ENCODE measurements at places on chromosomes 16 and 17.

DNA sequence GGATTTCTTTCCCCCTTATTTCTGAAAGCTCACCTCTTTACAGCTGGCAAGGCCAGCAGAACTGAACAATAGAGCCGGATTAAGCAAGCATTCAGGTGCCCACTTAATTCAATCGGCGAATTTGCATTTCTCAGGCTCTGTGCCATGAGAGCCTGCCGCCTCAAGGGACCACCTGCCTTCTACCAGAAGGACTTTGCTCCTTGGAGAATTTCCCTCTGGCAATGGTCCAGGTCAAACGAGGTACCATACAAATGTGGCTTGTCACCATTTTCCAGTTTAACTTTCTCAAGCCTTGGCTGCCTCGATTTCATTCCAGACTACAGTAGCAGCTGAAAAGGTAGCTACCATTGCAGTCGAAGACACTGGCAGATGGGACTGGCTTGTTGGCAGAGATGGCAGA lies 534.0 kb downstream of the MAF start:
- no peak for DNase-seq

DNA sequence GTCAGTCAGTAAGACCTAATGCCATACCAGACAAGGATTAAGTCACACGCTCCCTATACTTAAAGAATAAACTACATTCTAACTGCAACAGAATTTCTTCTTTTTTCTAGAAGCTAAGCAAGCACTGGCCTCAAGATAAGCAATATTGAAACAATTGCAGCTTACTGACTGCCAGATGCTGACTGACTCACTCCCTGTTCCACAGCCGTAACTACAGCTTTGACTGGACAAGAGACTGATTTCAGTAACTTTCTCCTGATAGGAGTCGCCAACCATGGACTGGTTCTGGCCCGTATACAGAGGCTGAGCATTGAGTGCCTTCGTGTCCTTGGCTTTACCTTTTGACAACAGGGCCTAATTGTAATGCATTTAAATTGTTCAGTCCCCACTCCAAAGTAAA lies 67.9 kb downstream of the TRIM37 start:
- no peak for DNase-seq

DNA sequence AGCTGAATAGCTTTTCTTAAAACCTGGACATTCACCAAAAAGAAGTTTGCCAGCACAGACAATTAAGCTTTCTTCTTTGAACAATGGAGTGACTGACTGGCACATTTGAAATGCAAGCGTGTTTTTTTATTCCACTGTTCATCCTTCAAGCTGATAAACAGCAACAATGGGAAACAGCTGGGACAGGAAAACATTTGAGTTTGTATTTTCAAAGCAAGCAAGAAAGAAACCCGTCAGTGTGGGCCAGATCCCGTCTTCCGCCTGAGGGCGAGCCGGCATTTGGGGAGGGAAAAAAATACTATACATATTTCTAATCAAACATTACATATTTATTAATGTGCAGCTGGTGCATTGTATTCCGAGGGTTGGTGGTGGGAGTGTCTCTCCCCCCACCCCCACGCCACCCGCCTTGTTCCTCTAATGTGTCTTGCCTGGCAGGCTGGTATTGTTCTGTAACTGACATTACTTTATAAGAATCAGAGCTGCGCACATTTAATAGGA lies 94.3 kb downstream of the CYLD start:
- DNase-seq, result peak; percentile 90

DNA sequence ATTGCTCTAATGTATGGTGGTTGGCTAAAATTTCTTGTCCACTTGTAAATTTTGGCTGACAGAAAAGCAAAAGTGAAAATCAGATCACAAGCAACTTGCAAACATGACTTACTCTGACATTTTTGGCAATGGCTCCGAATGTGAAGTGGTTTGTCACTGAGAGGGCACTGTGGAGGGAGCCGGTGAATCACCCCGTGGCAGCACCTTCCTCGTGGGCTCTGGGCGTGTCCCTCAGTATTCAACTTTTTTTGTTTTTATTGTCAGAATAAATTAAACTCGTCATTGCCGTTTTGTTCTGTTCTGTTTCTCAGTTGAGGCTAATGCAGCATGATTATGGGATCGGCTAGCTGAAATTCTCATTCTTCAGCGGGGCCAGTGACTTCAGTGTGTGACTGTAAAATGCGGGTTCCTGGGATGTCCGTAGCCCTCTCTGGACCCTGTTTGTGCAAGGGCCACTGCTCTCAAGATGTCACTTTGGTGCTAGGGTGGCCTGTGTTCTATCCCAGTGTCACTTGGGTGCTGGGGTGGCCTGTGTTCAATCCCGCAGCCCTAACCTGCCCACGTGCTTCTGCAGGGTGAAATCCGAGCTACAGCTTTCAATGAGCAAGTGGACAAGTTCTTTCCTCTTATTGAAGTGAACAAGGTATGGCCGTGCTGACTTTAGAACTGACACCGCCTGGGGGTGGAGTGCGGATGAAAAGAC lies 48.8 kb downstream of the RPA1 start:
- DNase-seq, result no peak

- no peak for DNase-seq
Observed at GRCh38 chr17:5194346-5194745, 2.7 kb upstream of the ZNF594 start.

DNA sequence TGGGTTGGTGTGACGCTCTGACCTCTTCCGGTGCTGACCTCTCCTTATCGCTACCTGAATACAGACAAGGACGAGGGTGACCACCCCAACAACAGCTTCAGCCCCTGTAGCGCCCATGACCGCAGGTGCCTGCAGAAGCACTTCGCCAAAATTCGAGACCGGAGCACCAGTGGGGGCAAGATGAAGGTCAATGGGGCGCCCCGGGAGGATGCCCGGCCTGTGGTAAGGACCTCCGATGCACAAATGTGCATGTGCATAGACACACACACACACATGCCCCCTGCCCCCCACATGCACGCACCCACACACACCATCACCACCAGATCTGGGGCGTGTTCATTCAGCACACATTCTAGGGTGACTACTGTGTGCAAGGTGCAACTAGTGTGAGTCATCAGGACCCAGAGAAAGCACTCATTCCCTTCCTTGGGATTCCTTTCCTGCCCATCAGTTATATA lies 9.7 kb downstream of the IGFBP4 start:
- DNase-seq, result no peak

GRCh38 chr17:78366109-78366848 lies 6.4 kb upstream of the SOCS3 start:
- no peak for DNase-seq

- DNase-seq, result no peak
Observed at GRCh38 chr17:40545660-40546059, 19.6 kb downstream of the CCR7 start.

- no peak for DNase-seq
Observed at GRCh38 chr16:12126091-12126806, 149.7 kb downstream of the SNX29 start.

DNA sequence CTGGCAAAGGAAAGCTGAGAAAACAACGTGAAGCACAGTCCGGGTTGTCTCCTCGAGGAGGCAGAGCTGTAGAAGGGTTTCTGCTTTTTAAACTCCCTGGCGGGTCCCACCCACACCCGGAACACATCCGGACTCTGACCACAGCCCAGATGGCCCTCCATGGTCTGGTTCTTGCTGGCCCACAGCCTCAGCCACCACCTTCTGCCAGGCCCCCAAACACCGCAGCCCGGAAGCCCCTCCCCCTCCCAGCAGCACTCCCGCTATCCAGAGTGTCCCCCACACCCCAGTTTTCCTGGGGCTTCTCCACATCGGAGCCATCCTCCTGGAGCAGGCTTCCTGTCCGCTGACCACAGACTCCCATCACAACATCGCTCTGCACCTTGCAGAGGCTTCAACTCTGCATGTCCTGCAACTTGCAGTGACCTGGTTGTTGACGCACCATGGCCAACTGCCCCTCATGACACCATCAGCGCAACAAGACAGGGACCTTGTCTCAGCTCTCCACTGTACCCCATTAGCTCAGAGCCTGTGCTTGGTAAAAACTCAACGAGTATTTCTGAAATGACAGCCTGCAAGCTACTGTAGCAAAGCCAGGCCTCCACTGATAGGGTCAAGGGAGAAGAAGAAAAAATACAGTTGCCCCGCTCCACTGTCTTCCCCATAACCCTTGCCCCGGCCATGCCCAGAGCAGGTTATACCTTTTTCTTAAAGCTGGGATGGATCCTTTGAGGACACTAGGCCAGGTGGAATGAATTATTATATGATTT lies 129.8 kb downstream of the C16orf78 start:
- no peak for DNase-seq

- DNase-seq, result no peak
Observed at GRCh38 chr16:85629326-85629725, 16.2 kb downstream of the GSE1 start.

DNA sequence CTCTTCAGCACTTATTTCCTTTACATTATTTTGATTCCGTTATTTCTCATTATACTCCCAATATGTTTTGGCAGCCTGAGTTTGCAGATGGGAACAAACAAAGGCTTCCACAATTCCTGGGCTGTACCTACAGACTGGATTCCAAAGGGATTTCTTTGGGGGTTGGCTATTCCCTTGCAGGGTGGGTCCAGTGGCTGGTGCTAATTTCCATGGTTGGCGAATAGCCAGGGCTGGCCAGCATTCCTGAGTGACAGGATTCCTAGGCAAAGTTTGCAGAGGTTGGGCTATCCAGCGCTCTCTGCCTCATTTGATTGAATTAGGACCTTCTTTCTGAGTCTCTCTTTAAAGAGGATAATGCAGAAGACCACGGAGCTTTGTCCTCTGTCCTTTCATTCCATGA lies 207.4 kb downstream of the MAF start:
- DNase-seq, result no peak

GRCh38 chr17:47831934-47832327 lies 461 bp downstream of the LRRC46 start:
- no peak for DNase-seq

DNA sequence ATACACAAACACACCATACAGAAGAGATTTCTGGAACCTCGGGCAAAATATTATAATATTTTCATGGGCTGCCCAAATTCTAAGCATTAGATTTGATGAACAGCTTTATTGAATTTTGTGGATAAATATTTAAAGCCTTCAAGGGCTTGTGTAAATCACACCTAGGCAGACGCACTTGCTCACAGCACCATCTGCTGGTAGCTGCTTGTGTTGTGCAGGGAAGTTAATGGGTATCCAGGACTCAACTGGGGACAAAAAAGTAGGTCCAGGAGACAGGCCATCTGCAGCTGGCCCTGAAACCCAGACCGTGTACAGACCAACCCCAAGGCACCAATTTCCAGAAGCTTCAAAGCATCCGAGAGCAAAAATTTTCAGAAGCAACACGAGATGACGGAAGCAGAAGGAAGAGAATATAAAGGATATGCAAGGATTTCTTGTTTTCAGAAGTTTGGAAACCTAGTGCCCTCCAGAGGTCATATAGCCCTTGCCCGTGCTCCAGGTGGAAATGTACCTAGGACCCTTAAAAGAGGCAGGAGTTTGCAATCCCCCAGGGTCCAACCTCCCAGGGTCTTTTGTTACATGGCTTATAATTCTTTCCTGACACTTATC lies 140.0 kb downstream of the CHD9NB start:
- peak; percentile 81 for DNase-seq

GRCh38 chr17:3916825-3917224 lies 560 bp upstream of the P2RX1 start:
- DNase-seq, result no peak

- no peak for DNase-seq
Observed at GRCh38 chr16:51755039-51755501, 604.0 kb upstream of the SALL1 start.

GRCh38 chr16:85321509-85322271 lies 209.4 kb upstream of the CIBAR2 start:
- DNase-seq, result peak; percentile 87

DNA sequence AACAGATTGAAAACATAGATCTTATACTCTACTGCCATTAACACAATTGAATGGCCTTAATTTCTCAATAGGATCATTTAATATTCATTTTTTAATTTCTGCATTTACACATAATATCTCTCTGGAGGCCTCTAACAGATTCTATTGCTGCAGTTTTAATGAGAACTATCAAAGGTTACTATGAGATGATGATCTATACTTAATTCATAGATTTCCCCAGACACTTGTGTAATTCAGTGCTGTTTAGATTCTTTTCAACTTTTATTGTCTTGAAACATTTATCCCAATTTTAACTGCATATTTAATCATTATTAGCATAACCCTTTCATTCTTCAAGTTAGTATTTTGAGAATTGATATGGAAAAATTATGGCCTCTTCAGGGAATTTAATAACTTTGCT lies 1056.5 kb upstream of the CDH8 start:
- DNase-seq, result no peak

- no peak for DNase-seq
Observed at GRCh38 chr17:48486557-48486956, 44.3 kb downstream of the HOXB1 start.

GRCh38 chr17:75996665-75997590 lies 3.7 kb upstream of the CDK3 start:
- DNase-seq, result no peak

DNA sequence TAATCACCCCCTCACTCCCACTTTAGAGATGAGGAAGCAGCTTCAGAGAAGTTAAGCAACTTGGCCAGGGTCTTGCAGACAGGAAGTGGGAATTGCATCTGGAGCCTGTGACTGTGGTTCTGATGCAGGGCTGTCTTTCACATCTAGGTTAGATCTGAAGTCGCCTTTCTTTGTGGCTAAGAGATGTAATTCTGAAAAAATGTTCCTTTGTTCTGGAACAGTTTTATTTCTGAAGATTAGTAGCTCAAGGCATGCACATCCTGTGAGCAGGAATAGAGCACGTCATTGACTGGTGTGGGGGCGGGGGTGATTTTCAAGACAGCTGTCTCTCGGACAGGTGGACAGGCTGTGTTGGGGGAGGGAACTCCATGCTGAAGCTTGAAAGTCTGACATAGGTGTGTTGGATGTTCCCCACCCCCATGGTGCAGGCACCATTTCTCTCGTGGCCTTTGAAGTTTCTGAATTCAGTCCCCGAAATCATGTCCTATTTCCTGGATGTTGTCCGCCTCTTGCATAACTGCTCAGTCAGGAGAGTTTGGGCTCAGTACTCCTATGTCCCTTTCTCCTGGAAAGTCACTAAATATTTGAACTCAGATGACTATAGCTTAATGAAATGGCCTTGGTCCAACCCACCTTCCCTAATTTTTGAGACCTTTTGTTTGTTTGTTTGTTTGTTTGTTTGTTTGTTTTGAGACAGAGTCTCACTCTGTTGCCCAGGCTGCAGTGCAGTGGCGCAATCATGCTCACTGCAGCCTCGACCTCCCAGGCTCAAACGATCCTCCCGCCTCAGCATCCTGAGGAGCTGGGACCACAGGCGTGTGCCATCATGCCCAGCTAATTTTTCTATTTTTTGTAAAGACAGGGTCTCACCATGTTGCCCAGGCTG lies 21.0 kb upstream of the HERPUD1 start:
- DNase-seq, result no peak
